MCF 10A (cell line): ENCODE measurements at places on chromosomes 2 and 18.

- H3K36me3 ChIP-seq, result no peaks in the 10 kb centered on the region
- DNase-seq, result no peak
- H3K4me3 ChIP-seq, result no peak overlapping the region
- no peak overlapping the region for H3K27ac ChIP-seq
Measured at GRCh38 chr2:74985978-74986609, 27.7 kb downstream of the POLE4 start.

- H3K4me3 ChIP-seq, result no peak overlapping the region
- peaks cover 7% of the 10 kb centered on the region for H3K4me1 ChIP-seq
- no peaks in the 10 kb centered on the region for H3K36me3 ChIP-seq
- DNase-seq, result no peak
Measured at GRCh38 chr18:9751371-9752031, 43.4 kb downstream of the RAB31 start.

DNA sequence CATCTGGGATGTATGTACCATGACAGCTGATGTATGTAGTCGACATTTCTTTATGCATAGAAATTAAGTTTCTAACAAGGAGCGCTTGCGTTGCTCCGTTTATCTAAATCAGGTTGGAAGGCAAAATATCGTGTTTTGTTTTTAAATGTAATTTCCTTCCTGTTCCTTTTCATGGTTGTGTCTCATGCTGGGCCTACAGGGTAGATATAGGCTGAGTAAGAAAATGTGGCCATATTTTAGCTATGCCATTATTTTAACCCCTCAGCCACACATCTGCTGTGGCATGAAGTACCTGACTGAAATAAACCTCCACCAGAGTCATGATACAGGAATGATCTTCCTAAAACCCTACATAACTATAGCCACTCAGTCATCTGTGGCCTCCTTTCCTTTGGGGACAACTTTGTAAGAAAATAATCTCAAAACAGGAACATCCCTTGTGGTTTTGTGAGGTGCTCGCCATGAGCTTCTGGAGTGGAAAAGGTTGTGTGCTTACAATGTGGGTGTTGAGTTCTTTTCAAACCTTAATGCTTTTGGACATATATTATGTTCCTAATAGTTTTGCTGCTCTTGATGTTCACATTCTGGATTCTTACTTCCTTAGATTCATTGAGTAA is 214.3 kb downstream of the FAM210A start:
- H3K4me3 ChIP-seq, result no peak overlapping the region
- DNase-seq, result no peak
- no peaks in the 10 kb centered on the region for H3K4me1 ChIP-seq

DNA sequence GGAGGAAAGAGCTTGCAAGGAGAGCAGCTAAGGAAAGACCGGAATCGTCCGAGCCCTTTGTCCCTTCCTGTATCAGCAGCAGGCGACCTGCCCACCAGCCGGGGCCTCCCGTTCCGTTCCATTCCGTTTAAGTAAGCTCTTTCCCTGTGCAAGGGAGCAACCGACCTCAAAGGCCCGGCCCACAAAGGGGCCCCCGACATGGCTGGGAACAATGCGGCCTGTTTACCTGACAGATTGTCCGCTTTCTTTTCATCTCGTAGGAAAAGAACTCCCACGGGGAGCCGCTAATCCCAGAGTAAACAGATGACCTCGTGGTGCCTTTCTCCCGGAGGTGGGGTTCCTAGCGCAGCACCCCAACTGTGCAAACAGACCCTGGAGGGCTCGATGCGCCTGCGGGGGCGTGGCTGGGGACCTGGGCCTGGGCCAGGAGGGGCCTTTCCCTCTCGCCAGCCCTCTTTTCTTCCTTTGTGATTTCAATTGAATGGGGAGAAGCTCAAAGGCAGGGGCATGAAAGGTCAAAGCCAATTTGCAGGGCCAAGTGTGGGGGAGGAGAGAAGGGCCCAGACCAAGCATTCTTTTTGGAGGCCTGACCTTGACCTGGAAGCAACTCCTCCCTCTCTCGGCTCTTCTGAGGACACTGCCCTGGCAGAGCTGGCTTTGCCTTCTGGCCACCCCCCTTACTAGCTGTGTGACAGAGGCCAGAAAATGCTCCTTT is 120.2 kb downstream of the INHBB start:
- H3K27me3 ChIP-seq, result no peaks in the 10 kb centered on the region
- H3K27ac ChIP-seq, result no peak overlapping the region
- DNase-seq, result no peak
- no peak overlapping the region for H3K4me3 ChIP-seq
- H3K36me3 ChIP-seq, result no peaks in the 10 kb centered on the region

- no peak overlapping the region for H3K27ac ChIP-seq
- no peak for DNase-seq
- H3K4me1 ChIP-seq, result no peaks in the 10 kb centered on the region
- no peak overlapping the region for H3K4me3 ChIP-seq
- H3K27me3 ChIP-seq, result peaks cover 14% of the 10 kb centered on the region
Measured at GRCh38 chr2:71517851-71518250, 64.5 kb downstream of the DYSF start.

DNA sequence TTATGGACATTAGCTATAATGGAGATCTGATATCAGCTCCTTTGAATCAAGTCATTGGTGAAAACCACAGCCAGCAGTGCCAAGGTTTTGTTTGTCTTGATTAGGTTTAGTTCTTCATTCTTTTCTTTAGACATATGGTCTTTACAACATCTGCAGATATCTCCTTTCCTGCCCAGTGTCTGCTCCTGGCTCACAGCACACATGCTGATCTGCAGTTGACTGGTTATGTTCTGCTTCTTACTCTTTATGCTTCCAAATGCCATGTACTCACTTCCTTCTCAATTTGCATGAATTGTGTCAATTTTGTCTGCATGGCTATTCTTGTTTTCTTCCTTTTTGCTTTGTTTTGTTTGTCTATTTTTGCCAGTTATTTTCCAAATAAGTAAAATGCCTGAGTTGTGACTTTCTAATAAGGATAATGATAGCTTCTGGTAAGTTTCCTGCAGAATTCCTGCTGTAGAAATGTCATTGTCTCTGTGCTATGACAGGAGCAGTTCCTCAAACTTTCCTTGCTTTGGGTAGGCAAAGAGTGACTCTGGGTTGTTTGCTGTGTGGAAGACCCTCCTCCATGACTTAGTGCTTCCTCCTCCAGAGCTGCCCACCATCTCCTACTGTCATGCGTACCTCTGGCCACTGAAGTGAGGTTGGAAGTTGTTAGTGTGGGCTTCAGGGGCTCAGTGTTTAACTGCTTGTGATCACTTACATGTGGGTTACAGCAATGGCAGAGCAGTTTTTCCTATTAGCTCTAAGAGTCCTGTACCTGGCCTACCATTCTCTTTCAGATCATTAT is 8.2 kb downstream of the ARHGAP25 start:
- H3K4me1 ChIP-seq, result peaks cover 23% of the 10 kb centered on the region
- no peaks in the 10 kb centered on the region for H3K36me3 ChIP-seq
- DNase-seq, result no peak
- no peak overlapping the region for H3K4me3 ChIP-seq

- H3K36me3 ChIP-seq, result no peaks in the 10 kb centered on the region
- no peak for DNase-seq
- H3K27me3 ChIP-seq, result peaks cover 30% of the 10 kb centered on the region
- no peaks in the 10 kb centered on the region for H3K4me1 ChIP-seq
- no peak overlapping the region for H3K4me3 ChIP-seq
Measured at GRCh38 chr2:239833269-239834109, 191.7 kb downstream of the NDUFA10 start.

DNA sequence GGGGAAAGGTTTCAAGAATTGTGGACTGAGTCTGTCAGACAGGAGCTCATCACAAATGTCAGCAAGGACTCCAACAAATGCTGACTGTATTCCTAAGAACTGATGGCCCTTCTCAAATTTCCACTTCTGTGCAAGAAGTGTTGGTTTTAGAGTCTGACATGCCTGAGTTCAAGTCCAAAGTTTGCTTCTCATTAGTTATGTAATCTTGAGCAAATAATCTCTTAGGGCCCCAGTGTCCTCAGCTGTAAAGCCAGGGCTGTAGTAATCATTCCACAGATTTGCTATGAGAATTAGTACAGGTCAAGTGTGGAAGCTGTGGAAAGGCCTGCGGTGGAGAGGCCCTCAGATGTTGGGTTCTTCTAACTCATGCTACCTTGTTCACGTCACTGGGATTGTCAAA is 23.9 kb downstream of the MEP1B start:
- H3K27ac ChIP-seq, result no peak overlapping the region
- no peaks in the 10 kb centered on the region for H3K4me1 ChIP-seq
- H3K27me3 ChIP-seq, result no peaks in the 10 kb centered on the region
- DNase-seq, result no peak

GRCh38 chr2:159963700-159964099 is 98.7 kb downstream of the PLA2R1 start:
- H3K27ac ChIP-seq, result no peak overlapping the region
- peaks cover 24% of the 10 kb centered on the region for H3K4me1 ChIP-seq
- peaks cover 25% of the 10 kb centered on the region for H3K36me3 ChIP-seq
- H3K4me3 ChIP-seq, result no peak overlapping the region

- H3K4me1 ChIP-seq, result peaks cover 5% of the 10 kb centered on the region
- H3K27ac ChIP-seq, result no peak overlapping the region
- peaks cover 12% of the 10 kb centered on the region for H3K27me3 ChIP-seq
- no peak for DNase-seq
Measured at GRCh38 chr2:16044946-16045456, 104.7 kb downstream of the MYCN start.

DNA sequence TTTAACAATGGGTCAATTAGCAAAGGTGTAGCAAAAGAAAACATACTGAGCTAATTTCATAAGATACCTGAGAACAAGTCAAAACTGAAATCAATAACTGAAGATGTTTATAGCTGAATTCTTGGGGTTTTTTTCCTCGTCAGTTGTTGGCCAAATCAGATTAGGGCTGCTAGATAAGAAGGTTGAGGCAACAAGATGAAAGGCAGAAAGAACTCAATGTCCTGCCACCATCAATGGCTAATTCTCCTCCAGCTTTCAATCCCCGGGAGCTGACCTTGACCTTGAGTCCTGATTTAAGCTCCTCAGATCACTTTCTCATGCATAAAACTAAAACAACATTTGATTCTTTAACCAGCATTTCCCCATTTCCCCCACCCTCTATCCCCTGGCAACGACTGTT is 61.8 kb downstream of the MREG start:
- no peak overlapping the region for H3K4me3 ChIP-seq
- H3K27me3 ChIP-seq, result no peaks in the 10 kb centered on the region
- no peaks in the 10 kb centered on the region for H3K36me3 ChIP-seq
- no peak for DNase-seq
- no peaks in the 10 kb centered on the region for H3K4me1 ChIP-seq

DNA sequence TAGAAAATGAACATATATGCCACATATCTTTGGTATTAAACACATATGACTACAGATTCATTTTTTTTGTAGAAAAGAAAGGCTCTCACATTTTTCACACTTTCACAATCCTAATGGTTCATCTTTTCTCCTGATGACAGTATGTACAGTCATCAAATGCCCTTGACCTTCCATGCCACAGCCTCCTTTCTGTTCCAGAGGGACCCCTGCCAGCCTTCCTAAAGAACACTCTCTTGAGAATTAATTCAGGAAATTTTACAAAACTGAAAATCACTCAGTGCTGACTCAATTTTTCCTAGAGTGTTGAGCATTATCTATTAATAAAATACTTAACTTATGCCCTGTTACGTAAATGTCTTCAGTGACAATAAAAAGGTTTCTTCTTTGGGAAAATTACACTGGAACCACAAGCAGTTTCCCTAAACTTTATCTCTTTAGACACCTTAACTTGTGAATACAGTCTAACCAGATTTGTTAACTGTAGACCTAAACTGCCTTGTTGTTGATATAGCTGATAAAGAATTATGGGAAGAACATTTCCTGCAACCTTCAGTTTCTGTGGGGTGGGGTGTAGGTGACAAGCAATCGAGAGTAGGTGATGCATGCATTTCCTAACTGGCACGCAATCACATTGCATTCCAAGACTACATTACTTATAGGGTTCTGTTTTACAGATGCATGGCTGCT is 15.3 kb upstream of the ACOXL start:
- peak; percentile 49 for DNase-seq
- peaks cover 22% of the 10 kb centered on the region for H3K27me3 ChIP-seq
- no peak overlapping the region for H3K4me3 ChIP-seq
- H3K4me1 ChIP-seq, result peaks cover 15% of the 10 kb centered on the region
- no peak overlapping the region for H3K27ac ChIP-seq

DNA sequence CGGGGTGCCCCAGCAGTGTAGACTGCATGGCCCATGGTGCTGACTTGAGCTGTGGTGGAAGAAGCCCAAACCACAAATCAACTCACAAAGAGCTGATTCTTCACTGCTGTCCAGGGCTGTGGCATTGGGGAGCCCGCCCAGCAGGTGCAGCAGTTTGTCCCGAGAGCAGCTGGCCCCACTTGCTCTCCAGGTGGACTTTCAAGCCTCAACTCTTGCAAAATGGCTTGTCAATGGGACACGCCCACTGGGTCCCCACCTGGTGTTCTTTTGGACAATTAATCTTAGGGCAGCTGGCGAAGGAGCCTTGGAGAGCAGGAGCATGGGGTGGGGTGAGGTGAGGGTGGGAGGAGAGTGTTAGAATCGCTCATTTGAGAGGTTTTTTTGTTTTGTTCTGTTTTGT is 117.9 kb downstream of the MYCN start:
- no peak overlapping the region for H3K27ac ChIP-seq
- H3K4me1 ChIP-seq, result no peaks in the 10 kb centered on the region
- no peaks in the 10 kb centered on the region for H3K36me3 ChIP-seq
- H3K27me3 ChIP-seq, result no peaks in the 10 kb centered on the region
- DNase-seq, result no peak

DNA sequence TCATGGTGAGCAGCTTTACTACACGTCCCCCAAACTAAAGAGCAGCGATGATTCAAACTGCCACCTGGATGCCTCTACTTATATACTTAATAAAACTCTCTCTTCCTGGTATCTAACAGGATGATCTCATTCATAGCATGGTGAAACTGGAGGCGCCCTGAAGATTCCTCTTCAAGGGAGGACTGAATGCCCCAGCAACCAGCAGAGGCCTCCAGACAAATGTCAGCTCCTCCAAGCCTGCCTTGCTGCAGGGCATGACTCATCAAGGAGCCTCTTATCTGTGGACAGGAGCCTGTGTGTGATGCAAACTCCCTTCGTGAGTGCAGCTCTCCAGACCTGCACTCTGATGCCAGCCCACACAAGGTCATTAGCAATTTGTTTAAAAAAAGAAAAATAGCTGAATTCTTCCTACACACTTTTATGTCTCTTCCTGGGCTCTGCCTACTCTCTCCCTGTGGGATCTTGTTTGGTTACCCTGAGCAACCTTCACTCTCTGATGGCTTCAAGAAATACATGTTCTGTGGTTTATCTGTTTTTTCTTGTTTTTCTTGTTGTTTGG is 30.2 kb downstream of the LONRF2 start:
- no peak overlapping the region for H3K27ac ChIP-seq
- DNase-seq, result peak; percentile 87
- no peak overlapping the region for H3K4me3 ChIP-seq
- H3K27me3 ChIP-seq, result no peaks in the 10 kb centered on the region

- no peak for DNase-seq
- H3K27ac ChIP-seq, result peak overlapping the region; percentile 94
- peak overlapping the region; percentile 99 for H3K4me3 ChIP-seq
- peaks cover 48% of the 10 kb centered on the region for H3K4me1 ChIP-seq
- H3K36me3 ChIP-seq, result no peaks in the 10 kb centered on the region
Measured at GRCh38 chr2:200305797-200306195, 697 bp upstream of the SPATS2L start.

DNA sequence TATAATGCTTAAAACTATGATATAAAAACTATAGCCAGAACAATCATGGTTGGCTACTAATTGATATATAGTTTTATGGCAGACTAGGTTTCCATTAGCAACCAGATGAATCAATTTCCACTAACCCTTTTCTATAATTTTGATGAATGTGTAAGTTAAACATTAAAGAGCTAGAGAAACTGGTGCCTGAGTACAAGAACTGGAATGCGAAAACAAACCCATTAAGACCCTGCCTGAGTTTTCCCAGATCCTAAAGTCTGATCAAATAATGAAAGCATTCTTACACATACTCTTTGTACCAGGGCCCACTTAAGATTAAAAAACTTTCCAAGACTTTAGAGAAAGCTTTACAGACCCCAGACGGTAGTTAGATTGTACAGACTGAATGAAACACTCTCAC is 21.3 kb downstream of the MRPL19 start:
- H3K4me3 ChIP-seq, result no peak overlapping the region
- no peak for DNase-seq
- H3K27ac ChIP-seq, result no peak overlapping the region
